ENCODE measurements at places on chromosomes 1 and 21.

DNA sequence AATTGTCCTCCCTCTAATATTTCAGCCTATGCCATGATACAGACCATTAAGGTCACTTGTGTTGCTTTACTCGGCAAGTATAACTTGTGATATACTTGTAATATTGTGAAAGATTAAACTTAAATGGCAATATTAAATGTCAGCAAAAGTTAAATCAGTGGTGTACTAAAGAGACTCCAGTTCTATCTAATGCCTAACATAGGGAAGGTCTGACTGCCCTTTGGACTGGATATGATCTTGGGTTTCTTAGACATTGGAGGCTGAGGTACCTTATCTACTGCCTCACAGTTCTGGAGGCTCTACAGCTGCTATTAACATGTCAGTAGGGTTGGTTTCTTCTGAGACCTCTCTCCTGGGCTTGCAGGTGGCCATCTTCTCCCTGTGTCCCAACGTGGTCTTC is 89.9 kb downstream of the MT1HL1 start:
- no peak for DNase-seq

DNA sequence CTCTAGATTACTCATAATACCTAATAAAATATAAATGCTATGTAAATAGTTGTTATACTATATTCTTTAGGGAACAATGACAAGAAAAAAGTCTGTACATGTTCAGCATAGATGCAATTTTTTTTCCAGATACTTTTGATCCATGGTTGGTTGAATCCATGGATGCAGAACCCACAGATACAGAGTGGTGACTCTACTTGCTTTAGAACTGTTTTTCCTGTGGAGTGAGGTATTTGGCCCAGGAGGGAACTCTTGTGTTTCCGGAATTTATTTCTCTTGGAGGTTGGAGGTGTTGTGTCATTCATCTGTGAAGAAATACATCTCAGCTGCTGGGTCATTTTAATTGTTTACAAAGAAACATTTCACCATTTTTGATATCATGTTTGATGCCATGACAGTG is 28.7 kb downstream of the TMEM200B start:
- no peak for DNase-seq

DNA sequence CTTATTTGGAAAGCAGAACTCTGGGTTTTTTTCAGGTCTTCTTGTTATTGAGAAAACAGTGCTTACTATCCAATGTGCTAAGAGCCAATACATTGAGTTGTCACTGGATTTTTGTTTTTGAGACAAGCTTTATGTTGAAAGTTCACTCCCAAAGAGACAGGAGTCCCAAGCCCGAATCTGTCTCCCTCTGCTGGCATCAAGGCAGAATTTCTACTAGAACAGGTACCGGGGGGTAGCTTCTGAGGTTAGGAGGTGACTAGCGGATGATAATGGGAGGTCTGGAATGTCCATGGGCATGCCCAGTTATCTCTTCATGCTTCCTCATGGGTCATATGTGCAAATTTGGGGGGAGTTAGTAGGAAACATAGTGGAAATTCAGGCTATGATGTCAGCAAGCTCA is 25.1 kb downstream of the ZNF124 start:
- no peak for DNase-seq

DNA sequence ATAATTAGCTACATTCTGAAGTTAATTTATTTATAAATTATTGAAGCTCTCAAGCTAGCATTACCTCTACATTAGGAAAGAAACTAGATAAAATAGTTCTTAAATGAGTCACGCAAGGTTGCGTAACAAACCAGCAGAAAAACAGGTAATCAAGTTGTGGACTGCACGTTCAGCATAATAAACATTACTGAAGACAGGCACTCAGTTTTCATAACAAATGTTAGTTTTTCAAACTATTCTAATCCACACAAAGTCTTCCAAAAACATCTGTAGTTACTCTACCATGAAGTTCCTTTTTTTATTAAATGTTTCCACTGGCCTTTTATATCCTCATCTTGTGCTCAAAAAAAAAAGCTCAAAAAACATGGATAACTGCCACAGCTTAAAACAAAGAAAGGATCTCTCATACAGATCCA is 1.3 kb downstream of the TOR1AIP2 start:
- peak; percentile 55 for DNase-seq

GRCh38 chr1:51924455-51924854 is 45.9 kb upstream of the NRDC start:
- no peak for DNase-seq

GRCh38 chr1:94125551-94126514 is 4.9 kb upstream of the ABCA4 start:
- no peak for DNase-seq

DNA sequence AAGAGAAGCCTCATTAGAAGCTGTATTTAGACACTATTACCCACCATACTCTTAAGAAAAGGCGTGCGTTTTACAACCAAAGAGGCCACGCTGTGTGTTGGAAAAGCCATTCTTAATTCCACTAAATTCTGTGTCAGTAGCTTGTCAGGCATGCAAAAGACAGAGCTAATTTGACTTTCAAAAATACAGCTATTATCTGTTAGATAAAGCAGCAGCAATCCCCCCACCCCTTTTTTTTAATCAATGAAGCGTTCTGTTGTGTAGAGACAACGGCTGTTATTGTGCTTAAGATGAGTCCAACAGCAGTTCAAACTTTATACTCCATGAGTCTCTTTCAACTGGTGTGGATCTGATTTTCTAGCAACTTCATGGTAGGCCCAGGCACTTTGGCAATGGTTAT is 43.5 kb downstream of the PLA2G4A start:
- DNase-seq, result no peak

DNA sequence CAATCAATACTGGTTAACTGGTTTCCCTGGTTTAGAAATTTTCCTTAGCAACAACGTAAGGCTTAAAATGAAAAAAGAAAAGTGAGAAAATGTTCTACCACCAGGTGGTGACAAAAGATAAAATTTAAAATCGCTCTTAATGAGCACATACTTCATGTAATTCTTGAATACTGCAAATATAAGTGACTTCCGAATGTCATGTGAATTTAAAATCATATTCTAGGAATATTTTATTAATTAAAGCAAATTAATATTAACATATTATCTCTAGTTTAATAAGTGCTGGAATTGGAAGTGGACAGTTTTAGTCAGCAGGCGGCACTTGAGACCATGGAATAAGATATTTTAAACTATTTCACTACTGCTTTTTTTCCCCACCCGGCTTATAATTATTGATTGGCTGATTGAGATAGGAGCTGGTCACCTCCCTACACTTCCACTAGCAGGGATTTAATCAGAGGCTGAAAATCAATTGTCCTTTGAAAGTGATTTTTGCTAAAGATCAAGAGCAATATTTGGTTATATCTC is 5.0 kb upstream of the ADAMTS1 start:
- peak; percentile 77 for DNase-seq

GRCh38 chr1:26799479-26800142 is 11.9 kb downstream of the PIGV start:
- no peak for DNase-seq

DNA sequence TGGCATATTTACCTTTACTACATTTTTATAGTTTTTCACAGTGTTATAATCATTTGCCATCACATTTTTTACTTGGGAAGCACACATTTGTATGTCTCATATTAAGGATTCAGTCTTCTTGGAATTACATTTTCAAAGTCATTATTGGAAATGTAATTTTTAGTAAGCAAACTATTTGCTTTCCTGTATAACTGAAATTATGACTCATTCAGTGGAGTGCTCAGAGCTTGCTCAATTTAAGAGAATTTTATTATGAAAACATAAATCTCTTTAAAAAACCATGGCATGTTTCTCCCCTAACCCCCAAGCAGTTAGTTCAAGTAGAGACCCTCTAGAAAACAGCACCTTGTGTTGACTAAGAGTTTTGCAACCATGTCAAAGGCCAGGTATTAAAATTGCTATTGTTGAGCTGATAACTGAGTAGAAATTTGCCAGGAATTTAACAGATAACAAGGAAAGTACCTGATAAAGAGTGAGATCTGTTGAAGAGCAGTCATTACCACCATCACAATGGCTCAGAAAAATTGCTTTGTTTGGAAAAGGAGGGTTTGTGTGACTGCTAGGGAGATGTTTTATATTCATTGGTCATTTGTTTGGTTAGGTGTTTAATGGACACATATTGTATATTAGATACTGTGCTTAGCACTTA is 105.9 kb downstream of the KCNK2 start:
- DNase-seq, result no peak

DNA sequence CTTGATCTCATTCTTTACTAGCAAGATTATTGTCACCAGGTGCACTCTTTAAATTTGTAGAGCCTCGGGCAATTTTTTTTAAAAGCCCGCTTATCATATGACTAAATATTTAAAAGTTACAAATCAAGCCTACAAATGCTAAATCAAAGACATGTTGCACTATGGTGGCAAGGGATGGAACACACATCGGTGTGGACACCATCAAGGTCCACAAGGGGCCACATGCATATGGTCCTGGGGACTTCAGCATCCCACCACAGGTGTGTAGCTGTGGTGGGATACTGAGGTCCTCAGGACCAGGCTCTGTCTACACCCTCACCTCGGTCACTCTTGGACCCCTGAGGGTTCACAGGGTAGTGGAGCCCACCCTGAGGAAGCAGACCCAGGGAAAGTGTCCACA is 45.8 kb downstream of the FAM78B start:
- no peak for DNase-seq

DNA sequence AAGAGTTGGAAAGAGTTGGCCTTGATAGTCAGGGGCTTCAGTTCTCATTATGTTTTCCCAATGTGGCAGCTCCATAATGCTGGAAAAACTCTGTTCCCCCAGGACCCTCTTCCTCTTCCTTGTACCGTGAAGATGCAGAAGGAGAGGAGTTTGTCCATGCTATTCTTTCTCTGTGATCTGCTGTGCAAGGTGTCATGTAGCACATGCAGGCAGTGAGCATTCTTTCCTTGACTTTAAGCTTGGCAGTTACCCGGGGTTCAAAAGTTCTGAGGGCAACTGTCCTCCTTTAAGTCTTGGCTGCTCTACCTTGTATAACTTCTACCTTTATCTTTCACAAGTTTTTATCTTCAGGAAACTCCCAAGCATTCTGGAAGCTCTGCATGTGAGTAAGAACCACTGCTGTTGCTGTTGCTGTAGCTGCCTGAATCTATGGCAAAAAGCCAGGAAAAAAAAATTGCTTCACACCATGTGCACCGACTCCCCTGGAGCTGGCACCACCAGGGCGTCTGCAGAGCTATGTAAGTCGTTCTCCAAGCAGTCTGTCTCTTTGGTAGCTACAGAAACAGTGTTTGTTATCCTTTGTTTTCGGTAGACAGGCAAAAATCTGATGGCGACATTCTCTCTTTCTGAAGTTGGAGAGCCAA is 42.7 kb upstream of the SLC16A1 start:
- DNase-seq, result peak; percentile 46

- no peak for DNase-seq
Measured at GRCh38 chr1:188220051-188220450, 1391.3 kb downstream of the PLA2G4A start.

DNA sequence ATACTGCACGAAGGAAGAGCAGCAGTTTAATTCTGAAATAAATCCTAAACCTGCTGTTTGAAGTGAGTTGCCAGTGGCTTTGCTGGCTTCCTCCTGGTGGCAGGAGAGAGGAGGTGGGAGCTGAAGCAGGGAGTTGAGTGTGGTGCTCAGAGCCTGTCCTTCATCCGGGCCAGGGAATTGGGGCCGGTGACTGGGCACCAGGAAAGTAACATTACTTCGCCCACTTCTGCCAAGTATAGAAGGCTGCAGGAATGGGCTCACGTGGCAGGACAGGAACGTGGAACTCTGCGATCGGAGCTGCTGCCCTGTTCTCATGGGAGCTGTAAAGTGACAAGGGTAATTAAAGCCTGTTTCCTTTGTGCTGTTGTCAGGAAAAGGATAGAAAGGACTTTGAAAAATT is 8.7 kb downstream of the TOR3A start:
- no peak for DNase-seq

GRCh38 chr1:152735648-152736047 is 22.2 kb upstream of the KPRP start:
- no peak for DNase-seq

DNA sequence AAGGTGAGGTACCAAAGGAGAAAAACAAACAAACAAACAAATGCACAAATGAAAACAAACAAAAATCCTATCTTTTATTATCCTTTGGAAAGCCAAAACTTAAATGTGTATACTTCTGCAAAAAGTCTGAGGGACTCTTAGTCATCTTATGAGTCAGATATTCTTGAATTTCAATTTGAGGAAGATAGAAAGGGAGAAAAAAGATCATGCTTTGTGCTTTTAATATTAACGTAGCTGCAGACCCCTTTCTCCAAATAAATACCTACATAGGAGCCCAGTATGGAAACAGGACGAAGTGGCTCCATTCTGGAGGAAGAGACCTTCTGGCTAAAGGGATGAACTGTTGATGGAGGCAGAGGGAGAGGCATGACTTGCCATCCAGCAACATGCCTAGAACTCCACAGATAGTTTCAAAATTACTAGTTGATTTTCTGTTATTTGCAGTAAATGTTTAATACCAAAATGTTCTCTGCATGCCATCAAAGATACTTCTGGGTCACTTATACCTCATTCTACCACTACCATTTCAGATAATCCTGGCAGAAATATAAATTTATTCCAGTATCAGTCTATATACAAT is 25.4 kb downstream of the NUP210L start:
- no peak for DNase-seq

DNA sequence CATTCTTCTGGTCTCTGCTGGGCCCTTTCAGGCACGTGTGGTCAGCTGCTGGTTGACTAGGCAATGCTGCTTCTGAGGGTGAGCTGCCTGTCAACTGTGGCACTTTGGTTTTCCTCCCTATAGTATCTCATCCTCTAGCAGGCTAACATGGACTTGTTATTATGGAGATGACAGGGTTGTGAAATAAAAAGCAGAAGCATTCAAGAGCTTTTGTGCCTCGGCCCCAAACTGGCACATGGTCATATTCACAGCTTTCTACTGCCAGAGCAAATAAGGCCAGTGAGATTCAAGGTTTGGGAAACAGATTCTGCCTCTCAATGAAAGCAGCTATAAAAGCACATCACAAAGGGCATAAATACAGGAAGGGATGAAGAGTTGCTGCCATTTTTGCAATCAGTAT is 1.6 kb upstream of the ZNF124 start:
- DNase-seq, result peak; percentile 72

DNA sequence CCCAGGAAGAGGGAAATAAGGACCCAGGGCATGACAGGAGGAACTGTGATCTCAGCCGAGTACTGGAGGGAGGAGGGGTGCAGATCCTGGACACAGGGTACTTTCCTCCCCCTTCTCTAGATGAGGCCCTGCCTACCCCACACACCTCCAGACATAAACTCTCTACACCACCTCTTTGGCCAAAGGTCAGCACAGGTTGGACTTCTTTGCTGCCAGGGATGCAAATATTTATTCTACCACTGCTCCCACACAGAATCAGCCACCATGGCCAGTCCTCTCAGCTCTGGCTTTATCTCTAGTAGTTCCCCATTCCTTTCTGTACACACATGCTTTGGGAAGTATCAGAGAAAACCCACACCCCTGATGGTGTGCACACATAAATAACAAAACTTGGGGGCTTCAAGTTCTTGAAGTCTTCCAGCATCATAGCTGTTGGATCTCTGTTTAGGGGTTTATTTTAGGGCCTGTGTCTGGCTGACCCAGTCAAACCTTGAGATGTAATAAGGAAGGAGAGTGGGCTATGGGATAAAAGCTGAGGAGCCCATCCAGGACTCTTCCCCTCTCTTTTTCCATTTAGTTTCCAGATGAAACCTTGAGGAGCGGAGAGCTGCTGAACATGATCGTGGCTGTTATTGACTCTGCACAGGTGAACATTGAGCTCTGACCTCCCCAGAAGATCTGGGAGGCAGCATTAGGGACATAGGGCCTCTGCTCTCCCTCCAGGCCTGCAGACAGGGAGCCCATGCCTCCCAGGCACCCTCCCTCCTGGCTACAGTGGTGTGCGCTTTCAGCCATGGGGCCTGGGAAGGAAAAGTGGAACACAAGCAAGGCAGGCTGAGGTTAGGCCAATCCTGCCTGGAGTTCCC is 6.7 kb upstream of the SLC27A3 start:
- DNase-seq, result no peak

GRCh38 chr1:3033040-3033789 is 11.9 kb downstream of the ACTRT2 start:
- DNase-seq, result no peak
